HFF-Myc (cell line): ENCODE measurements at places on chromosomes 2 and 18.

DNA sequence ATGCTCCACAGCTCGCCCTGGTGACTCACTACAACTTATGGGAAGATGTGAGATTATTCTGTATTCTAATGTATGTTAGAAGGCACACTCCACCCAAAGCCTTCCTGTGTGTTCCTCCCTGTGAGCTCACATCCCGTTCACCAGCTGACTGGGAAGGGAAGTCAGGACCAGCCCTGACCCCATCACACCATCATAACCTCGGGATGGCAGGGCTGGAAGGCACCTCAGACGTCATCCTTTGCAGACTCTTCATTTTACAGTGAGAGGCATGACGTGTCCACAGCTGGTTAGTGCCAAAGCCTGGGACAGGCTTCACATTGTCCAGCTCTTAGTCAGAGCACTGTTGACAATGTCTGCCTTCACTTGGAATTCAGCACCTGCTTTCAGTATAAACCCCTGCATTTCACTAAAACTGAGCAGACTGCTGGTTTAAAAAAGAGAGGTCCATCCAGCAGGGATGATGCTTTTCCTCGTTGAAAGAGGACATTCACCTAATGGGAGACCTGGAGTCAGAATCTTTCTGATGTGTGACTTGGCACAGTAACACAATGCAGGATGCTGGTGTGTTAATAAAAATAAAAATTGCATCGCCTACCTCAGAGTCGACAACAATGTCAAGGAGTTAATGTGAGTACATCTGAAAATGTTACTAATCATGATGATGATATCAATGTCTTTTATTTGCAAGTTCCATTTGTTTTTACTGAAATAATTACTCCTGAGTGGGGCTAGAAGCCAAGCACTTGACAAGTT is 418.0 kb upstream of the TNP1 start:
- DNase-seq, result peak; percentile 81

- DNase-seq, result no peak
These were observed 56.4 kb upstream of the MGAT5 start for GRCh38 chr2:134197445-134197844.

GRCh38 chr2:54435325-54436226 is 20.6 kb upstream of the SPTBN1 start:
- no peak for DNase-seq

DNA sequence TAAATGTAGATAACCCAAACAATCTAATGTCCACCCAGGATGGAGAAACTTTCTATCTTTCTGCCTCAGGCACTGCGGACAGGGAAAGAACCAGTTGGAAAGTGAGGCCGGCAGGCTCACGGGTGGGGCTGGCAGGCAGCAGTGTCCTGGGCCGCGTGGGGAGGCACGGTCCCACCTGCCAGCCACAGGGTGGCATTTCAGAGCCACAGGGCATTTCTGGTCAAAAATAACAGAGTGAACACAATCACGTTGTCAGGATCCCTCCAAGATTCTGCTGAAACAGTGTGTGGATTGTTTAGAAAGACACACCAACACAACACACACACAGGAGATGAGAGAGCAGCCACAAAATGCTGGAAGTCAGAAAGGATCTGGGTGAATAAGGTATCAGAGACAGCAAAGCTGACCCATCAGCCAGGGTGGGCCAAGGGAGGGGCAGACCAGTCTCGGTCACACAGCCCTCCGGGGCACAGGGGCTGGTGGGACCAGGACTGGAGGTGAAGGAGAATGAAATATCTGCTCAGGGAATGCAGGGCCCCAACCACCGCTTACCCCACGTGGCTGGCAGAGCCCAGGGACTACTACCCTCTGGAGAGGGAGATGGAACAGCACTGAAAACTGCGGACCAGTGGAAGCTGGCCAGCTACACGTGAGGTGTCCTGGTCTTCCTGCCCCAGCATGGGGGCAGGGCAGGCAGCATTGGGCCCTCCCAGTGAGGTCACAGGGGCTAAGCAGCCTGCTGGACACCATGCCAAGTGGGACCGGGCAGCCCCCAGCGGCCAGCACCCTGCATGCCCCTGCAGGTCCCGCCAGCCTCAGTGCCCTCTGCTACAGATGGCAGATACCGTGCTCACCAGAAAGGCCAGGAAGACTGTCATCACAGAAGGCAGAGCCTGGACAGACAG is 173.9 kb downstream of the HDAC4 start:
- no peak for DNase-seq

DNA sequence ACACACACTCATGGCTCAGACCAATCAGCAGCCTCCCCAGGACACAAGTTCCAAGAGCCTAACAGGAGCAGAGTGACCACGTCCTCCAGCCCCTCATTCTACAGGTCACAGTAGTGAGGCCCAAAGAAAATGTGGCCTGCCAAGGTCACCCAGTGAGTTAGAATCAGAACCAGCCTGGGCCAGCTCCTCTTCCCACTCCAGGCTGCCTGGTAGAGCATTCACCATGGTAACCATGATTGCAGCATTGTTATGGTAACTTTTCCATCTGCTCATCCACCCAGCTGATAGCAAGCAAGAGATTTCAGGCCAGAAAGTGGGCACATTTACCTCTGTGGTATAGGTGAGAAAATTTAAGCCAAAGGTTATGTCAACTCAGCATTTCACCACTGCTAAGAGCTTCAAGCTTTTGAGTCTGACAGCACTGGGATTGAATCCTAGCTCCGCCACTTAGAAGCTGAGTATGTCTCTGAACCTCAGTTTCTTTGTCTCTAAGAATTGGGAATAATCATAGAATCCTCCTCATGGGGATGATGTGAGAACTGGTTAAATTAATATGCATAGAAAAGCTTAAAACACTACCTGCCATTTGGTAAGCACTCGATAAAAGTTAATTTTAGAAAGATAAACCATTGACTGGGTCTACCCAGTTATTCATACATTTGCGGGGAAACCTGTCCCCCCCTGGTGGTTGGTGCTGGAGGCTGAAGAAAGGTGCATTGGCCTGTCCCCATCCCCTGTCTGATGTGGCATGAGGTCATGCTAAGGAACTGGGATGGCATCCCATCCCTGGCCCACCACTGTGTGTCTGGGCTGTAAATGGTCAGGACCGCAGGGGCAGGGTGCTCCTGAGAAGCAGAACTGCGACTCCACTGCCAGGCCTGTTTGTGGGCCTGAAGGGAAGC is 181.5 kb downstream of the KLHL29 start:
- no peak for DNase-seq

DNA sequence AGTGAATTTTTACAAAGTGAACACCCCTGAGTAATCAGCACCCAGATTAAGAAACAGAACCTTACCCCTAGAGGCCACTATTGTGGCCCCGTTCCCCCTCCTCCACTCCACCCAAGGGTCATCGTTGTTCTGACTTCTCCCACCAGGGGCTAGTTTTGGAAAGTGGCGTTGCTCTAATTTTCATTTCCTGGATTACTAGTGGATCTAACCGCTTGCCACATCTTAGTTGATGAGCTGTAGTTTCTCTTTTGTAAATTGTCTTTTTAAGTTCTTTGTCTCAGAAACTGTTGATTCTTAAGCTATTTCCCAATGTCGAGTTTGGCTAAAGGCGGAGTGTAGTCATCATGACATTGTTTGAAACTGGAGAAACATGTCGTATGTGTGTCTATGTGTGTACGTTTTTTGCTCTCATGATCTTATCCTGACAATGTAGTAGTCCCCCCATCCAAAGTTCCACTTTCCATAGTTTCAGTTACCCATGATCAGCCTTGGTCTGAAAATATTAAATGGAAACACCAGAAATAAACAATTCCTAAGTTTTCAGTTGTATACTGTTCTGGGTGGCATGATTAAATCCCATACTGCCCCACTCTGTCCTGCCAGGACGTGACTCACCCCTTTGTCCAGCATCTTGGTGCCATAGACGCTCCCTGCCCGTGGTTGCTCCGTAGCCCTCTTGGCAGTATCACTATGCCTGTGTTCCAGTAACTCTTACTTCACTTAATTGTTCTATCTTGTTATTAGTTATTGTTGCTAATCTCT is 71.0 kb upstream of the SP3 start:
- DNase-seq, result no peak

GRCh38 chr2:237702441-237703391 is 75.3 kb downstream of the LRRFIP1 start:
- DNase-seq, result no peak

GRCh38 chr2:233039846-233040530 is 7.5 kb downstream of the NEU2 start:
- DNase-seq, result no peak

GRCh38 chr2:9809064-9809356 is 34.3 kb upstream of the TAF1B start:
- no peak for DNase-seq

DNA sequence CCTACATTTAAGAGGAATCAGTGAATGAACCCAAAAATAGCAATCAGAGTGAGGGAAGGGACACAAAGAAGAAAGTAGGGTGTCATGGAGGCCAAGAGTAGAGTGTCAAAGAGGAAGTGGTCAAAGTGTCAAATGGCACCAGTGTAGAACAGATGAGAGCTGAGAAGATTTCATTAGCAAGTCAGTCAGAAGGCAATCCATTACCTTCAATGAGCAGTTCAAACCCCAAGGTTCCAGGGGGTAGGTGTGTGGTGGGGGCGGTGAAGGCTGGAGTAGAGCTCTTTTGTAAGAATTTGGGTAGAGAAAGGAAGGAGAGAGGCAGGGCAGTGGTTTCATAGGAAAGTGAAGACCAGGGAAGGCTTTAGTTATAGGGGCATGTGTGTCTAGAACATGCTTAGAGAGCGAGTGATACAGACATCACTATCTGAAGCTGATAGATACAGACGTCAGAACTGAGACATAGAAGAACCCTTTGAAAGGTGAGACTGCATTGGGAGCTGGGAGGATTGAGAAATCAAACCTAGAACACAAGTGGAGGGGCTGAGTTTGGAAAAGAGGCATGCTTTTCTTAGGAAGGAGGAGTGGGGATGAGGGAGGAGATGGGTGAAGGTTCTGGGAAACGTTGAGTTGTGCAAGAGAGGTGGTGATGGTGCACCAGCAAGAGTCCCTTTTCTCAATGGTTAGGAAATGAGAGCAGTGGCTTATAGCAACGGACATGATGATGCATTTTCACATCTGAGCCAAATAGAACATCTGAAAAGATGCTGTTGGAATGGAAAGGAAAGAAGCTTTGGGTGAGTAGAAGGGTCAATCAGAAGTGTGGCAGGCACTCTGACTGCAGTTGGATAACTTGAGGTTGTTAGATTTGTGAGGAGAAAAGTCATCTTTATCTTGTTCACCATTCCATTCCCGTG is 48.9 kb upstream of the IL1RL1 start:
- DNase-seq, result no peak

GRCh38 chr2:128696421-128696820 is 377.8 kb upstream of the HS6ST1 start:
- no peak for DNase-seq
